Stimulated activated CD8-positive, alpha-beta memory T cell treated with anti-CD3 and anti-CD28 coated beads, Interleukin-12 subunit alpha, Interleukin-12 subunit beta, amount 100 ng/mL, for 4 hours (primary cell): ENCODE measurements at places on chromosomes 7 and 10.

GRCh38 chr7:132321387-132321786 lies 254.9 kb downstream of the PLXNA4 start:
- DNase-seq, result no peak

GRCh38 chr7:44310221-44310848 lies 15.1 kb downstream of the CAMK2B start:
- DNase-seq, result no peak

DNA sequence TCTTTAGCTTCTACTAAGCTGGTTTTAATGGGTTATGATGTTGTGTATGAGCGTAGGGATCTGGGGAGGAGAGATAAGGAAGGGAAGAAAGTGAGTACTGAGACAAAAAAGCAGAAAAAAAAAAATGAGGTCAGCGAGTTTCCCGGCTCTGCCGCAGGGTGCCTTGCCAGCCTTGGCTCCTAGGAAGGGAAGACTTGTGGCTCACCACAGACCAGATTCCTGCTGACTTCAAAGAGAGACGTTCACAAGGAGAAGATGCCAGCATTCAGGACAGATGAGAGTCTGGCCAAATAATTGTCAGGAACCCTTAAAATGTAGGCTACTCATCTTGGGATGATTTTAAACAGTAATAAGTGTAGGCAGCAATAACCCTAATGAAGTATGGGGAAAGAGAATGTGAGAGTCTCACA lies 11.4 kb upstream of the FAS start:
- DNase-seq, result no peak

- DNase-seq, result no peak
Observed at GRCh38 chr7:142939226-142939910, at the start of gene LLCFC1. Gene LLCFC1 (plus strand): TSS chr7:142939484. CDS start chr7:142939622, 138 bp downstream.
